ENCODE measurements at places on chromosomes 3 and 15. TPM values are rescaled to one million over a fixed set of nuclear protein-coding genes. Genes with fewer than 3 reads are reported as not detected.

GRCh38 chr3:195185583-195185982 lies 85.4 kb downstream of the XXYLT1 start:
- no peak for DNase-seq

- DNase-seq = no peak
Observed at GRCh38 chr3:85877631-85878030, 918.8 kb downstream of the CADM2 start.

Gene ZPLD1
- not detected for total RNA-seq

Gene DPPA2
- total RNA-seq = not detected

Gene GNB4
- 62.7 TPM for total RNA-seq

DNA sequence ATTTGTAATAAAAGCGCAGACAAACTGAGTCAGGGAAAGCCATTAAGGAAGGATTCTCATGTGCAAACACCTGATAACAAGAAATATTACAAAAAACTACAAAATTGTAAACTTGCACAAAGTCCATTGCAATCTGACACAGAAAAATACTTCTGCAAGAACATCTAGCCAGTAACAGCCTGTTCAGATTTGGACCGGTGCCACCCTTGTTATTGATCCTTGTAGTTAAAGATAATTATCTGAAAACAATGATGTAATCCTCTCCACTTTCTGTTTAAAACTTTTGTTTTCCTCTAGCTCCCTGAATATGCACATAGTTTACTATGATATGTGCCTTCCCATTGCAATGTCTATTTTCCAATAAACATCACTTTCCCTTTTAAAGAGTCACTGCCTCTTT lies 1090.2 kb downstream of the PLOD2 start:
- DNase-seq = no peak

DNA sequence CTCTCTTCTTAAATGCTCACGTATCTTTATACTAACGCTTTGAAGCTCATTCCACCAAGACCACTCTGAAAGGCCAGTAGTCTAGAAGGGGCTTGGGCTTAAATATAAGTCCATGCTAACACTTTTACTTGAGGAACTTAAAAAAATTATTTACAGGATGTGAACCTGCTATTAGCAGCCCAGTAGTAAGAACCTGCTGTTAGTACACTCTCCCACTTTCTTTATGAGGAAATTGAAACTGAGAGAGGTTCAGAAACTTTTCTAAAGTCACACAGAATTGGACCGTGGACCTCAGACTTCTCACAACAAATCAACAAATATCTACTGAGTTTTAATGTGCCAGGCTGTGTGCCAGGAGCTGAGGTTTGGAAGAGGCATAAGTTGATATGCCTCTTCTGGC lies 53.4 kb downstream of the SYNPR start:
- no peak for DNase-seq

GRCh38 chr3:57179580-57180410 lies 14.6 kb upstream of the IL17RD start:
- no peak for DNase-seq

DNA sequence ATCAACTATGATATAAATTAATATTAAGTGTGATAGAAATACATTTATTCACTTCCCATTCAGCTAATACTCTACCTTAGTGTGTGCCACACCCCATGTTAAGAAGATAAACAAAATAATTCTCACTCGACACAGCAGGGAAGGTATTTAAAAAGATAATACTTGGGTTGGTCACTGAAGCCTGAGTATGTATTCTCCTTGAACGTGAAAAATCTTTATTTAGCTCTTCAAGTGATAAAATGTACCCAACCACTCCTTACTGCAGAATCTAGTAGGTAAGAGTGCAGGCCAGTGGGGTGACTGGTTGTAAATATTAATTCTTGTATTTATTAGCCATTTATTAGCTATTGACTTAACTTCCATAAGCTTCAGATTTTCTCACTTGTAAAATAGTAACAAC lies 372.7 kb upstream of the THBS1 start:
- no peak for DNase-seq

Gene KBTBD13
- not detected for total RNA-seq

Gene SSUH2
- not detected for total RNA-seq

Gene EFCAB12
- total RNA-seq = not detected

Gene FGF12
- 0.35 TPM for total RNA-seq

Gene PAQR9
- 2.5 TPM for total RNA-seq

GRCh38 chr3:49469037-49469935 lies 781 bp upstream of the DAG1 start:
- DNase-seq = peak; percentile 74

- no peak for DNase-seq
Observed at GRCh38 chr3:18439281-18439680, 14.1 kb upstream of the SATB1 start.

DNA sequence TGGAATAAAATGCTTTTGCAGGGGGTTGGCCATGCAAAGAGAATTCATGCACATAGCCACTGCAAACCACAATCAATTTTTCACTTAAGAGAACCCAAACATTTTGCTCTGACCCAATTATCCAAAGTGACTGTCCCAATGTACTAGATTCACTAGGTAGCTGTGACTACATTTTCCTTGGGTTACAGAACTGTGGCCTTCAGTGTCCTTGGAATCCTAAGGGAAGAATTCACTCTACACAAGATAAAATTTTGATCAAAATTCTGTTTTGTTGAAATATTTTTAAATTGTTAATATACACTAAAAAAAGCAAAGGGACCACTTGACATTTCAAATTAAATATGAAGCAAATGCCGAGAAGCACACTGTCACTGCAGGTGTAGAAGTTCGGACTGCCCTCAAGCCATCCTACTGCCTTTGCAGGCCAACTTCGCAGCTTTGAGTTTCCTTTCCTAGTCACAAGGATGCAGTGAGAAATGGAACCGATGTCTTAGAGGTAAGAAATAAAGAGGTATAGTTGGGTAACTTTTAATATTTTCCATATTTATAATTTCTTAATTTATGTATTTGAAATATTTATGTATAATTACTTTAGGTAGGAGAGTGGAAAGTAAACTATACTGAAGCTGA lies 527 bp upstream of the ASB14 start:
- DNase-seq = no peak

Gene FLNB
- 128 TPM for total RNA-seq

DNA sequence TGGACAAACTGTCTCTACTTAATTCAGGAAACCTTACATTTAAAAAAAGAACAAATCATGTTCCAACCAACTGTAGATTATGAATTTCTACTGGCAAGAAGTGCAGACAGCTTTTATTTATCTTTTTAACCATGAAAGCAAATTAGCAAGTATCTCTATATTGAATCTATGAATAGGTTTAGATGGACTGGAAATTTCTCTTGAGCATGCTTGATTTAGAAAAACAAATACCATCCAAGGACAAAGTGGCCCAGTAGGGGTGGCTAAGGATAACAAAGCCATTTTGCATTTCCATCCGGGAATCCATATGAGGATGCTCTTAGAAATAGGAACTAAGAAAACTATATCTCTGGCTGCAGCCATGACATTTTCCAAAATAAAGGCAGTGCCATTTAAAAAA lies 150.6 kb downstream of the KCNMB2 start:
- no peak for DNase-seq

Gene SLC12A1
- total RNA-seq = not detected

DNA sequence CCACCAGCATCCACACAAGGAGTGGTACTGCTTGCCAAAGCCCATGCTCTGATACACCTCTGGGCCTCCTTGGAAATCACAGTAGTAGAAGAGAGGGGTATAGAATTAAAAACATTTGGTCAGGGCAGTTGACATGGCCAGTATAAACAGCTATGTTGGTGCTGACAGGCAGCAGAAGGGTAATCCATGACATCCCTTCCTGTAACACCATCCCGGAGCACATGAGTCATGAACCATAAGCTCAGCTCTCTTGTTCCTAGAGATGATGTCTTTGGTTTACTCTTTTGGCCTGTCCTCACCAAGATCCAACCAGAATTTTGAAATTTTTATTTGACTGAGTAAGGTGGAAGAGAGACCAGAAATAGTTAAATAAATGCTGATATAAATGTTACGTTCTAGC lies 132.6 kb upstream of the CTDSPL start:
- peak; percentile 48 for DNase-seq

Gene RLBP1
- total RNA-seq = not detected

DNA sequence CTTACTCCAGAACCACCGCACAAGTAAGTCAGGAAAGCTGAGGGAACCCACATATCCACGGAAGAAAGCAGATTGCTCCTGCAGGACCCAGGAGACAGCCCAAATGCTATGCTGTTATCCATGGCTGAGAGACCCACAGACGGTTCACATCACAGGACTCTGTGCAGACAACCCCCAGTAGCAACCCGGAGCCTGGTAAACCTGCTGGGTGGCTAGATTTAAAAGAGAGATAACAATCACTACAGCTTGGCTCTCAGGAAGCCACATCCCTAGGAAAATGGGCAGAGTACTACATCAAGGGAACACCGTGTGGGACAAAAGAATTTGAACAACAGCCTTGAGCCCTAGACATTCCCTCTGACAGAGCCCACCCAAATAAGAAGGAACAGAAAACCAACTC lies 13.8 kb upstream of the TRIM42 start:
- no peak for DNase-seq

- DNase-seq = no peak
Observed at GRCh38 chr15:59997070-59997701, 6.9 kb upstream of the FOXB1 start.

Gene PRICKLE2
- 0.40 TPM for total RNA-seq

GRCh38 chr3:182738583-182739411 lies 54.5 kb upstream of the ATP11B start:
- no peak for DNase-seq

DNA sequence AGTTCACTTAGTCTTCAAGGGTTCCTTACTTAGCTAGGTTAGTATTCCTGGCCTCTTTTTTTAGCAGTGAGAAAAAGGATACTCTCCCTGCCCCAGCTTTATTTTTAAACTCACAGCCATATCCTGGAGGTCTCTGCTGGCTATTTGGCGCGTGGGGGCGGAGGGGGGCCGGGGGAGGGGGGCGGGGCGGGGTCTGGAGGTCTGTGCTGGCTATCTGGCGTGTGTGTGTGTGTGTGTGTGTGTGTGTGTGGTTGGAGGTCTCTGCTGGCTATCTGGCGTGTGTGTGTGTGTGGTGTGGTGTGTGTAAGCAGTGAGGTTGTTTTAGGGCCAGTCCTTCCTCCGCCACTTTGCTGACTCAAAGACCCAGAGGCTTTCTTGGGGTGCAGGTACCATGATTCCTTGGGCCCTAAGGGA lies 579 bp upstream of the PLAAT1 start:
- DNase-seq = no peak

Gene EPB42
- total RNA-seq = not detected

DNA sequence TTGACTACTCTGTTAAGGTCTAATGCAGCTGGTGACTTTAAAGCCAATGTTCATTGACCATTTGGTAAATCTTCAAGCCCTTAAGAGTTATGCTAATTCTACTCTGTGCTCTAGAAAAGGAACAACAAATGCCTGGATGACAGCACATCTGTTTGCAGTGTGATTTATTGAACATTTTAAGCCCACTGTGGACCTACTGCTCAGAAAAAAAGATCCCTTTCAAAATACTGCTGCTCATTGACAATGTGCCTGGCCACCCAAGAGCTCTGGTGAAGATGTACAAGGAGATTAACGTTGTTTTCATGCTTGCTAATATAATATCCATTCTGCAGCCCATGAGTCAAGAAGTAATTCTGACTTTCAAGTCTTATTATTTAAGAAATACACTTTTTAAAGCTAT lies 110.8 kb downstream of the TBC1D5 start:
- DNase-seq = no peak

Gene DZIP1L
- total RNA-seq = 14.9 TPM

DNA sequence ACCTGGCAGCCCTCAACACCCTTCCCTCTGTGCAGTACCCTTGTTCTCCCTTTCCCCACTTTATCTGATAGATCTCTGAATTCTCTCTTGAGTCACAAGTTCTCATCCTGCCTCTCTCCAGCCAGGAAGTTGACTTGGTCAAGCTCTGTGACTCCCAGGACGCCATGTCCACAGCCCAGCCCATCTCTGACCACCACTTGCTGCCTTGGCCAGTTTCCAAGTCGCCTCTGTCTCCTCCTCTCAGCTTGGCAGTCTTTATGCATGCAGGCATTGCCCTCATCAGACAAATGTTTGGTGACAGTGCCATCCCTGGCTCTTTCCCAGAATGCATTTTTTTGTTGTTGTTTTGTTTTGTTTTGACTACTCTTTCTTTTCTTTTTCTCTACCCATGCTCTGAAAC lies 25.7 kb downstream of the ZNF35 start:
- DNase-seq = no peak

GRCh38 chr15:71651750-71652186 lies 158.6 kb upstream of the NR2E3 start:
- peak; percentile 43 for DNase-seq

Measured in MG63 (cell line).